ENCODE measurements at places on chromosomes 6 and 20. TPM values are rescaled to one million over a fixed set of nuclear protein-coding genes. Genes with fewer than 3 reads are reported as not detected.

The ILRUN gene
- total RNA-seq, result 34.1 TPM

The CTCFL gene
- total RNA-seq, result not detected

The POPDC3 gene
- 5.8 TPM for total RNA-seq

The WDR46 gene
- 132 TPM for total RNA-seq

The DACT2 gene
- total RNA-seq, result 2.7 TPM

The OR2B6 gene
- total RNA-seq, result not detected

The BPIFA1 gene
- total RNA-seq, result not detected

The HLA-DOB gene
- under 0.01 TPM for total RNA-seq

The CCN5 gene
- total RNA-seq, result under 0.01 TPM

The CLPSL2 gene
- not detected for total RNA-seq

The CST11 gene
- not detected for total RNA-seq

The PPP1R3G gene
- total RNA-seq, result 8.7 TPM

All from regular cardiac myocyte (primary cell).